Activated effector memory CD4-positive, alpha-beta T cell treated with anti-CD3 and anti-CD28 coated beads, Interleukin-2, amount 50 U/mL, for 16 hours (primary cell): ENCODE measurements at places on chromosomes 4 and X.

DNA sequence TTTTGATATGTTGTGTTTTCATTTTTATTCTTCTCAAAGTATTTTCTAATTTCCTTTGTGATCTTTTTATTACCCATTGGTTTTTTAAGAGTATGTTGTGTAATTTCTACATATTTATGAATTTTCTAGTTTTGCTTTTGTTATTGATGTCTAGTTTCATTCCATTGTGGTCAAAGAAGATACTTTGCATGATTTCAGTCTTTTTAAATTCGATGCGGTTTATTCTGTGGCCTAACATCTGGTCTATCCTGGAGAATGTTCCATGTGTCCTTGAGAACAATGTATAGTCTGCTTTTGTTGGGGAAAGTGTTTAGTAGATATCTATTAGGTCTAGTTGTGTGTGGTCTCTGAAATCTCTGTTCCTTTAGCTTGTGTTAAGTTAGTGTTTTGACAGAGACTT lies 46.2 kb downstream of the PPEF1 start:
- DNase-seq = no peak

- no peak for DNase-seq
Measured at GRCh38 chrX:44314259-44314734, 29.2 kb downstream of the EFHC2 start.

DNA sequence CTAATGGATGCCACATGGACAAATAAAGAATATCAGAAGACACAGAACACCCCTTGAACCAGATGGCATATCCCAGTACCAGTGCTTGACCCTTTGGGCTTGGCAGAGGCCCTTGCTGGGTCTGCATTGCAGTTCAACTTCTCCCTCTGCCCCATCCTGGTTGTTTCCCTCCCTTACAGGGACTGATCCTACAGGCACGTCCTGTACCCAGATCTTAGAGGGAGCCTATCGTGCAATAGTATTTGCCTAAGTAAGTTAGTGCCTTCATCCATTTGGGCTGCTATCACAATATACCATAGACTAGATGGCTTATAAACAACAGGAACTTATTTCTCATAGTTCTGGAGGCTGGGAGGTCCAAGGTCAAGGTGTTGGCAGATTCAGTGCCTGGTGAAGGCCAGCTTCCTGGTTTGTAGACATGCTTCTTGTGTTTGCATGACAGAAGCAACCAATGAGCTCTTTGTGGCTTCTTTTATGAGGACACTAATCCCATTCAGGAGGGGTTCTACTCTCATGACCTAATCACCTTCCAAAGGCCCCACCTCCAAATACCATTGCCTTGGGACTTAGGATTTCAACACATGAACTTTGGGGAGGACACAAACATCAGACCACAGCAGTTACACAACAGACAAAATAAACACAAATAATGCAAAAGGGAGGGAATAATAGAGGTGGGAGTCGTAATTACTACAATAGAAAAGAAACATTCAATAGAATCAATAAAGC lies 146.5 kb upstream of the MSX1 start:
- DNase-seq = no peak

- no peak for DNase-seq
Measured at GRCh38 chr4:76307660-76308014, 1.1 kb downstream of the STBD1 start.

GRCh38 chr4:1033840-1034551 lies 22.6 kb downstream of the FGFRL1 start:
- DNase-seq = no peak

GRCh38 chrX:113818346-113818745 lies 765.5 kb upstream of the HTR2C start:
- no peak for DNase-seq

DNA sequence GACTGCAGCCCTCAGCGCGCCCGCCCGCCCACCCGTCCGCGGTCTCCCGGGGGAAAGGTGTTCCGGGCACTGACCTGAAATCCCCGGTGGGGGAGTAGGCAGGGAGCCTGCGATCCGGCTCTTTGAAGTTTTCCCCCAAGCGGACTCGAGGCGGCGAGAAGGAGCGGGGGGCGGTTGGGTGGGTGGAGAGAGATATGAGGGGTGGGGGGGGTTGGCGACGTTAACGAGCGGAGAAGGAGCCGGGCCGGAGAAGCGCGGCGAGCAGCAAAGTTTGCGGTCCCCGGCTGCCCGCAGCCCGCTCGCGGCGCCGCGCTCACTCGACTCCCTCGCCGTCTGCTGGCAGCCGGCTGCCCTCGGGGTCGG lies 636 bp downstream of the BCOR start:
- DNase-seq = peak; percentile 76

- DNase-seq = no peak
Measured at GRCh38 chr4:52840531-52841370, 21.4 kb upstream of the RASL11B start.

DNA sequence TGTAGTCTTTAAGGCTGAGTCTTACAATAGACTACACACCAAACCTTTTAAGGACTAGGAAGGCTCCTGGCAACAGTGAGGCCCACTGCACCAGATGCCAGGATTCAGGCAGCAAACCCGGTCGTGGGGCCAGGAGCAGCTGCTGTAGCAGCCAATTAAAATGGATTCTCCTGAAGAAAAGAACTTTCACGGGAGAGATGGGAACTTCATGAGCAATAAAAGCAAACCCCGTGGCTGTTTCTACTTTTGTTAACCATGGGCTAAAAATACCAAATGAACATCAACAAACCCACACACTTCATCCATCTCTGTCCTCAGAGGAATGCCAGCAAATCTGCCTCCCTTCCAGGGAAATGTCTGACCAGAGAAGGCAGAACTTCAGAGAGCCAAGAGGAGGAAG lies 101.4 kb downstream of the BTC start:
- no peak for DNase-seq

GRCh38 chrX:154987940-154988339 lies 34.6 kb downstream of the F8 start:
- no peak for DNase-seq

DNA sequence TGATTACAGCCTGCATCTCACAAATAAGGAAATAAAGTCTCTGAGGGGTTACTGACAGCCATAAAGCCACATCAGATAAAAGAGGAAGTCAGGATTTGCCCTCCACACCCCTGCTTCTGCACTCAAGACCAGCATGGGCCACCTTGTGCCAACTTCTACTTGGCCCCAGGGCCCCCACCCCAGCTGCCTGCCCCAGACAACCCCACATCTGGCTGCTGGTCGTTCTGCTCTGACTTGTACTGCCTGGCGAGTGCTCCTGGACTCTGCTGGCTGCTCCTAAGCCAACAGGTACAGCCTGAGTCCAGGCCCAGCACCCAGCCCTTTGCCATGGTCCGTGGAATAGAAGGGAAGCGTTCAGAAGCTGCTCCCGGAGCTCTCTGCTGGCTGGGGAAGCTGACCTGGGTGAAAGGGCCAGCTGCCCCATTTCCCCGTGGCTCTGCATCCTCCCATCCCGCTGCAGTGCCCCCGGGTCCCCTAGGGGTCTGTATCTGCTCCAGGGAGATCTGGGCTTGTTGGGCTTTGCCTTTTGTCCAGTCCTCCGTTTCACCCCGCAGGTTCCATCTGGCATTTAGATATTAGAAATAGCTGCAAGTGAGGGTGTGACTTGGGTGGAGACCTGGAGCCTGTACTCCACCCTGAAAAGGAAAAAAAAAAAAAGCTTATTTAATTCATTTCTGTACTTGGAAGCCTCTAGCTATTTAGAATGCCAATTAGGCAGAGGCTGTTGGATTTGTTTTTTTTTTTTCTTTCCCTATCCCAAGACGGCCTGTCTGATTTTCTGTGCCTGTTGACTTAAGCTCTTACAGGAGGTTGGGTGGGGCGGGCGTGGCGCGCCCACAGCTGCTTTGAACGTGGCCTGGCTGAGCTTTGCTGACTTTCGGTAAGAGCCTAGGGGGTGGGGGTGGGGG lies 194.7 kb downstream of the PTTG2 start:
- DNase-seq = peak; percentile 67

DNA sequence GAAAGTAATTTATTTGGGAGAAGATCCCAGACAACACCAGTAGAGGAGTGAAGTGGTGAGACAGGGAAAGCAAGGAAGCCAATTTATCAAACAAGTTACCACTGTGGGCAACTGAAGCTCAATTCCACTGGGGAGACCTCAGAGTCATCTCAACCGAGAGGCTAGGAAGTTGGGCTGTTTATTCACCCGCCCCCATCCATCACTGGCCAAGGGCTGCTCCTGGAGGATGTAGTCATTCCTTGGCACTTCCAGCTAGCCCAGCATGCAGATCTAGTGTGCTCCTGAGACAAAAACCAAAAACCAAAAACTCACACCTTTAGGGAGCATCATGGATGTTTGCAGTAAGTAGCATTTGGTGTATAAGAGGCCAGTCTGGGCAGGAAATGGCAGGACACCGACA lies 47.0 kb downstream of the RAI2 start:
- DNase-seq = no peak

GRCh38 chr4:56220261-56220660 lies 167.0 kb downstream of the AASDH start:
- DNase-seq = no peak

- DNase-seq = no peak
Measured at GRCh38 chr4:67375291-67375690, 170.0 kb downstream of the CENPC start.

DNA sequence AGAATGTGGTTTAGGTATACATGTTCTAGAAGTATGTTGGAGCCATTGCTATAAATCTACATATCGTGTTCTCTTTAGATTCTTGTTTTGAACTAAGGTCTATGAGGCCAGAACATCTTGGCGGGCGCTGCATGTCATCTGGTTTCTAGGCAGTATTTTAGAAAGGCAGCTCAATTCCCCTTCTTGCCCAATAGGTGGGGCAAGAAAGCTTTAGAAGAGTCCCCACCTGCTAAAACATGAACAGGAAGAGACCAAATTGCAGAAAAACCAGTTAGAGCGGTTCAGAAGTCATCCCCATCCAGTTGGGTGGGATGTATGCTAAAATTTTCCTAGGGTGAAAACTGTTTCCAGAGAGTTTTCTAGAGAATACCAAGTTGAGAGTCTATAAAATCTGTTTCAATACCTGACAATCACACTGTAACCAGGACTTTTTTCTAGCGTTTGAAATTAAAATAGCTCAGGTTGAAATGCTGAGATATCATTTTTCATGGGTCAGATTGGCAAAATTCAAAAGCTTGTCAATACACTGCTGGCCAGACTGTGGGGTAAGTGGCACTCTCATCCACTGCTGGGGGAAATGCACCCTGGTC lies 17.5 kb upstream of the SH3KBP1 start:
- peak; percentile 61 for DNase-seq

DNA sequence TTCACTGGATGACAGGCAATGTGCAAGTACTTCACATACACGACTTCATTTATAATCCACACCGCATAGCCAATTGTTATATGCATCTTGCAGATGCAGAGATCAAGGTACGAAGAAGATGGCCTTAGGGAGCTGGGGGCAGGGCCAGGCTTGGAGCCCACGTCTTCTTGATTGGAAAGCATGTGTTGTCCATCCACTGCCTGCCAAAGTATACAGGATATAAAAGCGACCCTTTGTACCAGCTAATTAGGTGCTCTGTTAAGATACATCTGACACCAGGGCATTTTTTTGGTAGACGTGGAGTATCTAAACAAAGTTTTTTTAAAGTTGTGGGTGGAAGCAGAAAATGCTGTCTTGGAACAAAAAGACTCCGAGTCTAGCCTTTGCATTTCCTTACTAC lies 1.4 kb downstream of the C4orf36 start:
- no peak for DNase-seq

GRCh38 chrX:23344904-23345271 lies 10.2 kb downstream of the PTCHD1 start:
- DNase-seq = no peak

- DNase-seq = no peak
Measured at GRCh38 chr4:71269233-71269632, 69.6 kb upstream of the SLC4A4 start.

GRCh38 chr4:20430259-20430941 lies 178.7 kb downstream of the SLIT2 start:
- no peak for DNase-seq

- DNase-seq = no peak
Measured at GRCh38 chr4:105232374-105232773, 85.7 kb downstream of the TET2 start.

DNA sequence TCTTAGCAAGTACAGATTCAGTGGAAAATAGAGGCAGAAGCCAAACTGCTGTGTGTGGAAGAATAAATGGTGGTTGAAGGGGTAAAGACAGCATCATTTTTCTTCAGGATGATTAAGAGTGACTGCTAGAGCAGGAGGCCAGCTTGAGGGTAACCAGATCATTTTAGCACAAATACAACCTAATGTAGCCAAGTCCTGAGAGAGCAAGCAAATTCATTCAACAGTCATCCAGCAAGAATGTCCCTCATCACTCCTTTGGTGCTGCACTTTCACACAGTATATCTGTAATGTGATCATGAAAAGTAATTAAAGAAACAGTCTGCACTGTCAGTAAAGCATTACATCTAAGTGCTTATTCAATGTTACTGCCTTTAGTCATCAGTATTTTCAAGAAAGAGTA lies 44.8 kb downstream of the NPFFR2 start:
- no peak for DNase-seq
